Activated CD8-positive, alpha-beta memory T cell treated with anti-CD3 and anti-CD28 coated beads for 4 hours (primary cell): ENCODE measurements at places on chromosomes 2 and 18.
A peak's percentile ranks its signal among the peaks of the same experiment; 100 is the strongest.

GRCh38 chr2:42906557-42907411, 114.4 kb upstream of the HAAO start:
- no peak for DNase-seq

DNA sequence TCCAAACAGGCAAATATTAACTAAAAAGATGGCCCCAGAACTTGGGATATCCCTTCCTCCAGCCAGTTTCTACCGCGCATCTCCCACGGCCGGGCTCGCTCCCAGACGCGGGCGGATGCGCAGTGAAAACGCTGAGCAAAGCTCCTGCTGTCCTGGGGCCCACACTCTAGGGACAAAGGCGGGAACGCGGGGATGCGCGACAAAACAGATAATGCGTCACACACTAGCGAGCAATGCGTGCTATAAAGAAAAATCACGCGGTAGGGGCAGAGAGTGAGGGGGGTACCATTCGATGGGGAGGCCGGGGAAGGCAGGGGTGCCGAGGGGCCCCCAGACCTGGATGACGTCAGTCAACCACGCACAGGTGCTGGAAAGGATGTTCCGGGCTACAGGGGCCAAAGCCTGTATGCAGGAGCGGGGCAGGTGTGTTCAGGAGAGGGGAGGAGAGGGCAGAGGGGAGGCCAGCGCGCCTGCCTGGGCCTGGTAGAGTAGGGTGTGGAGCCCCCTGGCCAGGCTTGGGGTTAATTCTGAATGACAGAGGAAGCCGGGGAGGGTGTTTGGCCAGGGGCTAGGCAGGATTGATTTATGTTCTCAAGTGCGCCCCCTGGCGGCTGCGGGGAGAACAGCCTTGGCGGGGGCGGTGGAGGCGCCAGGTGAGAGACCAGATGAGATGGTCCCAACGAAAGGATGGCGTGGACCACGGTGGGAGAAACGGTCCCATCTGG, 14.9 kb upstream of the ITM2C start:
- peak; percentile 50 for DNase-seq

GRCh38 chr18:2986150-2986865, 26.6 kb downstream of the LPIN2 start:
- no peak for DNase-seq

DNA sequence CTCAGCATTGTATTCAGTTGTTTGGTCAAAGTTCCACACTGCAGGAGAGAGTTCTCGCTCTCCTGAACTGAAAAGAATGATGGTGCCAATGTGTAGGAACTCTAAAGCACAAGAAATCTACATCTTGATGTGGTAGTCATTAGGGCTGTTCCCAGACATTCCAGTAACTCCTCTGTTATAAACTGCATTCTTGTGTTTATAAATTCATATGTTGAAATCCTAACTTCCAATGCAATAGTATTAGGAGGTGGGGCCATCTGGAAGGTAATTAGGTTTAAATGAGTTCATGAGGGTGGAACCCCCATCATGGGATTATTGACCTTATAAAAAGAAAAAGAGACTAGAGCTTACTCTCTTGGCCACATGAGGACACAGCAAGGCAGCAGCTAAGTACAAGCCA, 239.6 kb downstream of the CDH20 start:
- DNase-seq = no peak

- DNase-seq = no peak
Observed at GRCh38 chr2:59655809-59656208, 897.6 kb downstream of the BCL11A start.

GRCh38 chr2:209937893-209938292, 64.5 kb upstream of the RPE start:
- no peak for DNase-seq

GRCh38 chr2:136361521-136361920, 243.6 kb upstream of the CXCR4 start:
- DNase-seq = no peak

- no peak for DNase-seq
Observed at GRCh38 chr18:76923485-76924085, 101.2 kb downstream of the ZNF236 start.

DNA sequence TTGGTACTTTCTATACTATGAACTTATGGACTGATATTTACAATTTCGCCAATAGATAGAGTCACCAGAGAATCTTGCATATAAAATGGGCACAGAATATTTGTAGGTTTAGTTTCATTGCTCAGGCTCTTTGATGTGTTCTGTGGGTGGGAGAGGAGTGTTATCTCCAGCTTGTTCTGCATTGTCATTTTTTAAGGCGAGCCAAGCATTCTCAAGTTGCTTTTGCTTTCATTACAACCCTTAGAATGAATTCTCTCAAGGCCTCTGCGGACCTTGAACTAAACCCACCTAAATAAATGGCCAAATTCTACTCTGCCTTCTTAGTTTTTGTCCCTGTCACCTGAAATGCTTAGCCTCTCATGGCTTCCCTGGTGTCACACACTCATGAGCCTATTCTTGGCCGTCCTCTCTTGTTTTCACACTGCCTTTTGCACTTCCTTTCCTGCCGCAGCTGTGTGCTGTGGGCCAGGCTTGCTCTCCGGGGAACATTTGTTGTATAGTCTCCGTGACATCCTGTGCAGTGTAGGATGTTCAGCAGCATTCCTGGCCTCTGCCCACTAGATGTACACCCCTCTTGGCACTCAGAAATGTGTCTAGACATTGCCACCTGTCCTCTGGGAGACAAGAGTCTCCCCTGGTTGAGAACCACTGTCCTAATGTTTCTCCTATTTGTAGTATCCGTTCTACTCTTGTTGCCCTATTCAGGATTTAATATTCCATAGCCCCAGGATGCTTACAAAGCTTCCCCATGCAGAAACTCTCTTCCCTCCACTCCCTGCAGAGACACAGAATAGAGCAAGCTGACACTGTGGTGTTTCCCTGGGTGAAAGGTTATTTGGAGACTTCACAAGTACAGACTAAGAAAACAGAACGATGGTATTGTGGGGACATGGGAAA, 255.6 kb downstream of the PTPRM start:
- DNase-seq = no peak

- no peak for DNase-seq
Observed at GRCh38 chr2:141523199-141523598, 607.6 kb downstream of the LRP1B start.

DNA sequence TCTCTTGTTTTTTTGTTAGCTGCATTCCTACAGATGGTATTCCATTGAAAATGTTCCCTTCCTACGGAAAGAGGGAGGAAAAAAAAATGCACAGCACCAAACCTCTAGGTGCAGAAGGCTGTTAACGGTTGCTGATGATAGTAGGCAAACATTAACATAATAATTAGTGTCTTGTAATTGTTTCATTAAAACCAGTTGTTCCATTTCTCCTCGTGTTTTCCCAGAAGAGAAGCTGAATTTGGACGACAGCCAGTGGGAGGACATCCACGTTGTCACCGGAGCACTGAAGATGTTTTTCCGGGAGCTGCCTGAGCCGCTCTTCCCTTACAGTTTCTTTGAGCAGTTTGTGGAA, 494.7 kb downstream of the ARHGAP15 start:
- DNase-seq = no peak

DNA sequence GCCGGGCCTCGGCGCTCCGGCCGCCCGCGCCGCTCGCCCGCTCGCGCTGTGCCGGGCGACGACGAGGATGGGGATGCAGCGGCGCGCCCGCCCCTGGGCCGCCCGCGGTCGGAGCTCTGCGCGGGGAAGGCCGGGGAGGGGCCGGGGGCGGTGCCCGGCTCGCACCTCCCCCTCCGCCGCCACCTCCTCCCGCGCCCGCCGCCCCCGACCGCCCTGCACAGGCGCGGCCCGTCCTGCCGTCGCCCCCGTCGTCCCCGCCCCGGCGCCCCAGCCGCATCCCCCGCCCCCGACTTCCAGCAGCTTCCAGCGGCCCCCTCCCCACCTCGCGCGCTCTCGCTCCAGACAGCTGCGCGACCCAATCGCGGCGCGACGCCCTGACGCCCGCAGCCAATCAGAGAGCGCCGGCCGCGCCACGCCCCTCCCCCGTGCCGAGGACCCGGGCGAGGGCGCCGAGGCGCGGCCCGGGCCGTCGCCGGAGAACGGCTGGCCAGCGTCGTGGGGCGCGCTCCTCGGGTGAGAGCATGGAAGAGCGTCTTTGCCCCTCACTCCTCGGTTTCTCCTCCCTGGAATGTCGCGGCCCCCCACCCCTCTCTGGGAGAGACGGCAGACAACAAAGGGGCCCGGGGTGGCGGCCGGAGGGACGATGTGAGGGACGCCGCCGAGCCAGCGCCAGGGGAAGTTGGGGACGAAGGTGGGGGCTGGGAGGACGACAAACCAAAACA, at the start of gene MBOAT2:
TSS of gene MBOAT2 (minus strand) at position 69 of the 722 bp plus-strand sequence. CDS start 70 bp downstream, outside the sequence.
- DNase-seq = peak; percentile 48

- DNase-seq = no peak
Observed at GRCh38 chr2:9210030-9210429, 3.4 kb downstream of the ASAP2 start.

DNA sequence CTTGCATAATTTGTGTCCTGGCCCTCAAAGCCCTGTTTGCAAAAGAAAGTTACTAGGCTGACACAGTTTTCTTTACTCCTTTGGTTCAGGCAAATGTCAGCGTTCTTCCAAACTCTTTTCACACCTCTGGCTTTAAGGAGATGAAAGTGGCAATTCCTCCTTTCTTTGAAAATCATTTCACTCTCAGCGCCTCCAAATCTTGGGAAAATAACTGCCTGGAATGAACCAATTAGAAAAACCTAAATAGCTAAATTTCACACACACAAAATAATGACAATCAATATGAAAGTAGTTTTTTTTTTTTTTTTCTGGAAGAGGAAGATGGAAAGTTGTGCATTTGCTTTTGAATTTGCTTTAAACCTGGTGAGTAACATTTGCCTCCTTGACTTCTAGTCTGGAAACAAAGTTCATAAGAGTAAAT, 1.7 kb downstream of the MEIS1 start:
- no peak for DNase-seq

DNA sequence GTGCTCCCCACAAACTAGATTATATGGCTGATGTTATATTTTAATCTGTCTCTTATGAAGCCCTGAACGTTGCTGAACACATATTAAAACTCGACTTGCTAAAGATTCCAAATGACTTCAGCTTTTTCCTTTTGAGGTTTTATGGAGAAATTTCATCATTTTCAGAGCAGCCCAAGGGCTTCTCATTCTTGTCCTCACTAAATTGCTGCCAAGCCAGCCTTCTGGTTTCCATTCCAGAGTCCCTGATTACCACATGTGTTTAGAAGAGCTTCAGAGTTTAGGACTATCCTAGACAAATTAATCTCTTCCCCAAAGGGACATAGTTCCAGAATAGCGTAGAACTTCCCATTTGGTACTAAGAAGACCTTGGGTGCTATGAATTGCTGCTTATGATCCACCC, 77.8 kb upstream of the CCDC195 start:
- DNase-seq = no peak

DNA sequence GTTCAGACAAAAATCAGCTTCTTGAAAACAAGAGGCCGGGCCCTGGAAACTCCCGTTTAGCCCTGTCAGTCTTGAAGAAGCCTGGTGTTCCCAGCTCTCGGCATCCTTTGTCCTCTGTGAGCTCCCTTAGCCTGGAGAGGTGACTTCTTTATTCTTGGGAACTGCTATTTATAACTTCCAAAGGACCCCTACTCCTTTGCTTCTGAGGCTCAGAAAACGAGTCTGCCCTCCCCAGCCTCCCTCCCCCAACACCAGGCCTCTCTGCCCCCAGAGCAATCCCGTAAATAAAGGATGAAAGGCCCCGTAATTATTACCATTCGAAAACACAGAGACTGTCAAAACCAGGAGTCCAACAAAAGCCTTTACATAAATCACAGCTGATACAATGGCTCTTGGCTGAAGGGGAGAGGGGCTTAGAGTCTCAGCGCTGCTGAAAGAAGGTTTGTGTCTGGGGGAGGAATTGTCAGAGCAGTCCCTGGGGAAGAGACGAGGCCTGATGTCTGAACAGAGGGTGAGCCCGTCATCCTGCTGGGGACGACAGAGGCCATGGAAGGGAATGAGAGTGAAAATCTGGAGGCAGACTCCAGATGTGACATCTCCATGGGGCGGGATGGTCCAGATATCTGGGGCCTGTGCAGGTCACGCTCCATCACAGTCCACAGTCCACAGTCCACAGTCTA, 283.0 kb downstream of the MYCN start:
- no peak for DNase-seq

DNA sequence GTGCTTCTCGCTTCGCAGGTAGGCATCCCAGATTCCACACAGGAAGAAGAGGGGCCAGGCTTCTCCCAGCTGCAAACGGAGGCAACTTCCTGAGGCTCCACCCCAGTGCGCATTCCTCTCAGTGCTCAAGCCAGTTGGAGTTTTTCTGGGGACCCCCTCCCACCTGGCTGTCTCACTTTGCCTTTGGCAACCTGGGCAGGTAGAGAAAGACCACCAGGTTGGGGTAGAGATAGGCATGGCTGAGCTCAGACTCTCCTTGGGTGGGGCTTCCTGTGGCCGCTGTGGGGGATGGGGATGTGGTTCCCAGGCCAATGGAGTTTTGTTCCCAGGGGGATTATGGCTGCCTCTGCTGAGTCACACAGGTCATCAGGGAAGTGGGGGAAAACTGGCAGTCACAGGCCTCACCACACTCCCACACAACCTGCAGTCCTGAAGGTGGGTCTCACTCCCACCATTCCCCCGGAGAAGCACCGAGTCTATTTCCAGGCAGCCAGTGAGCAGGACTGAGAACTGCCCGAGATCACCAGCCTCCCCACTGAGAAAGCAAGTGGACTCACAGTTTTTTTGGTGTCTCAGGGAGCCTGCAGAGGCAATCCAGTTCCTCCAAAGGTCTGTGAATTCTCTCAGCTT, 38.1 kb downstream of the SLC39A10 start:
- no peak for DNase-seq

GRCh38 chr18:31789409-31789808, 28.7 kb upstream of the SLC25A52 start:
- DNase-seq = no peak

GRCh38 chr2:181685150-181685688, 4.9 kb upstream of the NEUROD1 start:
- DNase-seq = no peak

DNA sequence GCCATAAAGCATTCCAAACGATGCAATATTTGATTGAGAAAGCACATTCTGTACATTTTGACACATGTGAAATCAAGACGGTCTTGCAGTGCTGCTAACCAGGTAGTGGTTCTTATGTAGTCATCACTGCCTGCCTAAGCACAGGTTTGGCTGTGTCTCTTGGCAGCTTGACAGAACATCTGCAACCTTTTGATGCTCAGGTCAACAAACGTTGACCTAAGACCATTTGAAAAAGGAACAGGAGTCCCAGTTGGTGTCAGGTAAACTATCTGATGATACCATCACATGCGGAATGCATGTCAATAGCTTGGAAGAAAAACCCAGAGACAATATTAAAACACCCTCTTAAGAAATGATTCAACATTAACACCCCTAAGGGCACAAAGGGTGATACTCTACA, 80.7 kb downstream of the L3MBTL4 start:
- DNase-seq = no peak
